ENCODE measurements at places on chromosomes 16 and 17. TPM values are rescaled to one million over a fixed set of nuclear protein-coding genes. Genes with fewer than 3 reads are reported as not detected.

Gene SNAI3
- 1.6 TPM for total RNA-seq

Gene MYH3
- 1.3 TPM for total RNA-seq

- peaks cover 8% of the 10 kb centered on the region for H3K36me3 ChIP-seq
- no peak overlapping the region for H3K27ac ChIP-seq
Observed at GRCh38 chr16:1993731-1994131, 4.0 kb downstream of the SYNGR3 start.

DNA sequence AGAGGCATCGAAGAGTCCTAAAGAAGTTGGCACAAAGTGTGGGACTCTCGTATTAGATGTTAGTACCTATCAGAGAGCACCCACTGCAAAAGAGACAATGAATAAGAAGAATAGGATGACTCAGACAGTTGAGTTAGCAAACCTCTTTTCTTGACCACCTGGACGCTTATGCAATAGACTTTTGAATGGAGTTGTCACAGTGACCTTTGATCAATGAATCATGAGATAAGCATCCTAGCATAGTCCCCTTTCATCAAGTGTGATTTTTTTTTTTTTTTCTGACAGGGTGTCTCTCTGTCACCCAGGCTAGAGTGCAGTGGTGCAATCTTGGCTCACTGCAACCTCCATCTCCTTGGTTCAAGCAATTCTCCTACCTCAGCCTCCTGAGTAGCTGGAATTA, 1417.9 kb upstream of the GOT2 start:
- no peak overlapping the region for H3K4me3 ChIP-seq
- no peak for DNase-seq
- no peaks in the 10 kb centered on the region for H3K36me3 ChIP-seq
- no peaks in the 10 kb centered on the region for H3K4me1 ChIP-seq
- H3K27ac ChIP-seq, result no peak overlapping the region
- no peaks in the 10 kb centered on the region for H3K27me3 ChIP-seq

DNA sequence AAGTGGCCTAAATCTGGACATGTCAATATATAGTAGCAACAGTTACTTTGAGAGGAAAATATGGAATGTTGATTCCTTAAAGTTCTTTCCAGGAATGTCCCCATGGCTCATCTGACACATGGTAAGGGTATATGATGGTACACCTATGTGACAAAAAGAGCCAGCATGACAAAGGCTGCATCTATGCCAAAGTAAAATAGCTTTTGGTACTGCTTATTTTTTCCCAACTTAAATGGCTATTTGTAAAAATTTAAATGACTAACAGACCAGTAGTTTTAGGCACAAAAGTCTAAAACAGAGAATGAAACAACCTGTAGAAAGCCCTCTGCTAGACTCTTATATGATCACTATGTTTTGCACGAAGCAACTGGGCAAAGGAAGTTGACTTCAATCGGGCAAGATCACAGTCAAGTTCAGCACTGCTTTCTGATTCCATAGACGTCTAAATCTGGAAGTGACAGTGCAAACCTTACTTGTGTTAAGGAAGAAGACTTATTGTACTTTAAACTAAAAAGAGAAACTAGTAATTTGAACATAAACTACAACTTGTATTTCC, 135.1 kb downstream of the SKAP1 start:
- DNase-seq, result no peak
- H3K36me3 ChIP-seq, result no peaks in the 10 kb centered on the region
- H3K27me3 ChIP-seq, result peaks cover 68% of the 10 kb centered on the region
- H3K4me1 ChIP-seq, result no peaks in the 10 kb centered on the region
- no peak overlapping the region for H3K27ac ChIP-seq
- H3K4me3 ChIP-seq, result no peak overlapping the region
